ENCODE measurements at places on chromosomes 12 and 14.

GRCh38 chr12:24839268-24839791, 109.6 kb downstream of the BCAT1 start:
- DNase-seq, result no peak

DNA sequence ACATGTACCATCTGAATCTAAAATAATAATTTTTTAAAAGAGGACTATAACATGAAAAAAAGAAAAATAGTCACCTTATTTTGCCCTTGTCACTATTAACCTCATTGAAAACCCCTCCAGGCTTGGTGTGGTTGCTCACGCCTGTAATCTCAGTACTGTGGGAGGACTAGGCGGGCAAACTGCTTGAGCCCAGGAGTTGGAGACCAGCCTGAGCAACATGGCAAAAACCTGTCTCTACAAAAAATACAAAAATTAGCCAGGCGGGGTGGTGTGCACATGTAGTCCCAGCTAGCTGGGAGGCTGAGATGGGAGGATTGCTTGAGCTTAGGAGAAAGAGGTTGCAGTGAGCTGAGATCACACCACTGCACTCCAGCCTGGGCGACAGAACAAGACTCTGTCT, 126.3 kb upstream of the KRAS start:
- DNase-seq, result no peak

- no peak for DNase-seq
Measured at GRCh38 chr14:76953311-76953945, 75.1 kb downstream of the IRF2BPL start.

DNA sequence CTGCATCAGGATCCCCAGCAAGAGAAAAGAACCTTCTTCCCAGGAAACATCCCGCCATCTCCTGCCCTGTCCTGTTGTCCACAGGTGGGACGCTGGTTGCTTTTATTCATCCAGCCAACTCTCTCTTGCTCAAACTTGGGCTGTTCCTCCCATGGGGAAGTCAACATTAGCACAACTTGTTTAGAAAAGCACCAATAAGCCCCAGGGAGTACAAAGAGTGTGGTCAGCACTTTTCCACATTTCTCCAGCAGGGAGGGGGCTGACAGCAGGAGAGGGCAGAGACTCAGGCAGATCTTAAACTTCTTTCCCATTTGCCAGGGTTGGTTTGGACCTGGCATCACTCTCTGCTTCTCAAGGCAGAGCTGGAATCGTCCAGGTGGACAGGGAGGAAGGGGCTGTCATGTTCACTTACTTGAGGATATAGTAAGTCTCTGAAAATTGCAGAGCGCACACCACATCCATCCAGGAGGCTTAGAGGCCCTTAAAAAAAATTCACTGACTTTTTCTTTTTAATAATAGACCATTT, 74.9 kb downstream of the RBM19 start:
- DNase-seq, result no peak

DNA sequence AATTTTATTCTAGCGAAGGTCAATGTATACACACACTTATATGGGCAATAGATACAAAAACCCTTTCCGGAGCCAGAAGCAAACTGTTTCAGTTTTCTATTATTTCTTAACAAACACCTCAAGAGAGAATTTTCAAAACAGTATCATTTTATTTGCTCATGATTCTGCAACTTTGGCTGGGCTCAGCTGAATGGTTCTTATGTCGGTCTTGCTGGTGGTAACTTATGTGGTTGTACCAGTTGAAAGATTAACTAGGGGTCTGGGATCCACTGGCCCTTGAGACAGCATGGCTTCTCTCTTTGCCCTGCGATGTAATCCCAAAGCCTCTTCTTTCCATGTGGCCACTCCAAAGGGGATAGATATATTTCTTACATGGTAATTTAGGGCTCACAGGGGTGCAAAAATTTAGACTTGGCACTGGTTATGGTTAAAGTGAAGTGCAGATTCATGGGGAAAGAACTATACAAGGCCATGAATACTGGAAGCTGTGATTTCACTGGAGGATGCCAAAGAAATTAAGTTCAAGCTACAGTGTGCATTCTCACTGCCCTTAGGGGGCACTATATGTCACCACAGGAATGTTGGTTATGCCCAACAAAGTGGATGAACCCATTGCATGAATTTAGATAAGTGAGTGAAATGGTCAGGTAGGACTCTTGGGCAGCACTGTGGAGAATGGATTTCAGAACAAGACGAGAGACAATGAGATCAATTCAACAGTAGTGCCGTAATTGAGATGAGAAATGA, 94.3 kb upstream of the NAV3 start:
- no peak for DNase-seq

- no peak for DNase-seq
Measured at GRCh38 chr12:109517619-109518018, 40.2 kb downstream of the UBE3B start.
